ENCODE measurements at places on chromosomes 2 and 18.

DNA sequence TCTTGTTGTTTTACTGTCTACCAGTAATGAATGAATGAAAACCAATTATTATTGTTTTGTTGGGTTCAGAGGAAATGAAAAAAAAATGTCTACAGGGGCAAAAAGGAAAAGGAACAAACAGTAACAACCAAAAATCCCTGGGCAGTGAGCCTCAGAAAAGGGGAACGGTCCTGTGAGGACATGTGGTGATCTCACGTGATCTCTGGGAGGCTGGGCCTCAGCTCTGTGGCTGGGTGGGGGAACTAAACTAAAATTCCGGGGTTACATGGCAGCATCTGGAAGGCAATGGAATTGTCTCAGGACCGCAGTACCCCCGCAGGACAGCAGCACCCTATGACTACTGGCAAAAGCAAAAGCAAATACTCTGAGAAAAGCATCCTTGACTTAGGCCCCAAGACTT lies 80.1 kb downstream of the AFF3 start:
- DNase-seq, result no peak

- DNase-seq, result no peak
These were observed 19.6 kb upstream of the TDRD15 start for GRCh38 chr2:21104030-21104660.

- no peak for DNase-seq
These were observed 92.7 kb upstream of the PXDN start for GRCh38 chr2:1837022-1837421.

DNA sequence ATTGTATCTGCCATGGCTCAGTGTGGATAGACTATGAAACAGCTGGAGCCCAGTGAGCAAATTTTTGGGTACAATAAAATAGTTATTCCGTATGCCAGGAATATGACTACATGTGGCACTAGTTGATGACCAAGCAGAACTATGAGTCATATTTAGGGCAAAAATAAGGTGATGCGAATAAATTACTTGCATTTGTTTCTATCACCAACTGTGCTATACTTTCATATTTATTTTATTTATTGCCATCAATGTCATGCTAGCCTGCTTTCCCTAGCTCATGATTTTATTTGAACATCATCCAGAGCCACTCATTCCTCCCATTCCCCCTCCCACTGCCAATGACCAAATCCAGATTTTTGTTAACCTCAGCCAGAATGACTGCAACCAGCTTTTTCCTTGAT lies 13.3 kb upstream of the FAP start:
- no peak for DNase-seq

DNA sequence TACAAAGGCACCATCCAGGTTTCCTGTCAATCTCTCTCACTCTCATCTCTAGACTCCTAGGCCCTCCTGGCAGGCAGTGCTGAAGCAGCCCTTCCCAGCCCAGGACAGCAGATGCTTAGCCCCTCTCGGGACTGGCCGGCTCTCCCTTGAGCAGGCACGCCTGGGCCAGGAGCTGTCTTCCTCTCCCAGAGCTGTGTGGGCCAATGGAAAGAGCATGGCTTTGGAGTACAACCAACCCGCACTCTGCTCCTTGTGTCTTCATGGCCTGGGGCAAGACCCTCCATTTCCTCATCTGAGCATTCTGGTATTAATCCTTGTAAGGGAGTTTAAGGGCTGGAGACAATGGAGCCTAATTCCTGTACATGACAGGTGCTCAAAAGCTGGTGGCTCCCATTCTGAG lies 97.2 kb downstream of the CAPN13 start:
- no peak for DNase-seq

DNA sequence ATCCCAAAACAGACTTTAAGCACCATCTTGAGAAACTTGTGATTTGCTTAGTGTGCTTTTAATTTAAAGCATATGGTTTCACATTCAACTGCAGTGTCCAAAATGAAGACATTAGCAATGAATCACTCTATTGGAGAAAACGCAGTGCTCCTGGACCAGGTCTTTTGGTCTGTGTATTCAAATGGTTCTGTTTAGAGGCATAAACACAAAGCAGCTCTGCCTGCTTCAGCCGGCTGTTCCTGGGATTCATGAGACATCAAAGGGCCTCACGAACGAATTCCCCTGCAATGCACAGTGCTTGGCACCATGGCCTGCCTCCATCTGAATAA lies 117.1 kb upstream of the SP5 start:
- no peak for DNase-seq

All from activated CD4-positive, alpha-beta T cell treated with anti-CD3 and anti-CD28 coated beads, Interleukin-2, amount 50 U/mL, for 24 hours (primary cell).